ENCODE measurements at places on chromosomes 5 and 9.
A peak's percentile ranks its signal among the peaks of the same experiment; 100 is the strongest.

DNA sequence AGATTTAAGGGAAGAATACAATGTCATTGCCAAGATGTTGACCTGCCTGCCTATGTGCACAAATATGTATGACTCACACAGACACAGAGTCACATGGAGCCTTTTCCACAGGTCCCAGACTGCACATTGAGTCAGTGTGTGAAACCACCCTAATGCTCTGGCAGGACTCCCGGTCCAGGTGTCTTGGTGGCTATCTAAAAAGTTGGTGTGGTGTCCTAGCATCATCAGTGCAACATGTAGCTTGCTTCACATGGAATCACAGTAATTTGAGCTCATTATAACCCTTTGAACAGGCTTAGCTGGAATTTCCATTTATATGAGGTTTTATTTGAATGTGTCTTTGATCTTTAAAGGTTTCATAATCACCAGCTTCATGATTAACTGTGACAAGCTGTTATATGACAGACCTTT, 10.7 kb downstream of the IFNA5 start:
- peak; percentile 47 for ATAC-seq

DNA sequence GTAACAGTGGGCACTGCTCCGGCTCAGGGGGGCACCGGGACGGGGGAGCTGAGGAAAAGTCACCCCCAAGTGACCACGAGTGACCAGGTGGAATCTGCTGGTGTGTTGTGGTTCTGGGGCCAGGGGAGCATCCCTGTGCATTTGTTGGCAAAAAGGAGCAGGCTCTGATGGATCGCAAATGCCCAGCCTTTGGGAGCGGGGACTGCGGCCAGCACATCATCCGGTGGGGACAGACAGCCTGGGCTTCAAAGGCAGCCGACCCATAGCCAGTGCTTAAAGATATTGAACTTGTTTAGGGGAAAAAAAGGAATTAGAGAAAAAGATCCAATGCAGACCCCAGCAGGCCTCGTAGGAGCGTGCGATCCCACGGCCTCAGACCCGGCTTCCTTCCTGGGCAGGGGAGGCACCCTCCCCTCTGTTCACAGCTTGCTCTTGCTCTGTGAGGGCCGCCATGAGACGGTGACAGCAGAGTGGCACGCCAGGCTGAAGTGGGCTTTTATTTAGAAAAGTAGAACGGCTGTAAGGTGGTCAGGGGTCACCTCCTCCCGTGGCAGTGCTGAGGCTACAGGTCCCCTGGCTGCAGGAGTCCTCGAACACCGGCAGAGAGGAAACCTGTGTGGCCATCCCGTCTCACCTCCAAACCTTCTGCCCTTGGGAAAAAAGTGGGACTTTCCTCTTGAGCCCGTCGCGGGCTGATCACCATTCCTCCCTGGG, 41.2 kb downstream of the COL5A1 start:
- ATAC-seq = no peak

DNA sequence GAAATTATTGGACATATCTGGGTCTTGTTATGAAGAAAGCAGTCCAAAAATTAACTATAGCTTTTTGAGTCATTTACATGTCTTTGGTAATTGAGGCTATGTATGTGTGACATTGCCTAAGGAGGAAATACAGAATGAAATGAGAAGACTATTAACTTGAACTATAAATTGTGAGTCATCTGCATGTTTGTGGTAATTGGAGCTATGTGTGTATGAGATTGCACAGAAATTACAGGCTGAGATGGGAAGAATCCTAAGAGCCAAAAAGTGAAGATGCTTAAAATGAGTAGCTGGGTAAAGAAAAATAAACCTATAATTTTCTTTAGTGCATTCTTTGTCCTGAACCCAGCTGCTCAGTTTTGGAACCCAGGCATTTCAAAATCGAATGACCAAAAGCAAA, 747.6 kb upstream of the EDIL3 start:
- no peak for ATAC-seq

DNA sequence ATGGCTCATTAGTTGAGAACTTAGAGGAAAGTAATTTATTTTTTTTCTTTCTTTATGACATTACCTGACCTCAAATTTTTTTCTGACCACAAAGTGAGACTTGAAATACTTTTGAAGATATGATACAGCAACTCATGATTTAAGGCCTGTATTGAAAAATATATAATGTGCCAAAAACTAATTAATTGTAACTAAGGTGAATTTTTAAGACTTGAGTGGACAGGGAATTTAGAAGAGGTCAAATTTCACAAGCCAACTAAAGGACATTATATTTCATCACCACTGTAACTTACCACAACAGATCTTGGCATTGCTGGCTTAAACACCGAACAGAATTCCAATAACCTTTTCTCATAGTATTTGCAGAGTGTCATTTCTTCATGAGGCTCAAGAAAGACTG, 1.8 kb downstream of the CCNH start:
- ATAC-seq = no peak

DNA sequence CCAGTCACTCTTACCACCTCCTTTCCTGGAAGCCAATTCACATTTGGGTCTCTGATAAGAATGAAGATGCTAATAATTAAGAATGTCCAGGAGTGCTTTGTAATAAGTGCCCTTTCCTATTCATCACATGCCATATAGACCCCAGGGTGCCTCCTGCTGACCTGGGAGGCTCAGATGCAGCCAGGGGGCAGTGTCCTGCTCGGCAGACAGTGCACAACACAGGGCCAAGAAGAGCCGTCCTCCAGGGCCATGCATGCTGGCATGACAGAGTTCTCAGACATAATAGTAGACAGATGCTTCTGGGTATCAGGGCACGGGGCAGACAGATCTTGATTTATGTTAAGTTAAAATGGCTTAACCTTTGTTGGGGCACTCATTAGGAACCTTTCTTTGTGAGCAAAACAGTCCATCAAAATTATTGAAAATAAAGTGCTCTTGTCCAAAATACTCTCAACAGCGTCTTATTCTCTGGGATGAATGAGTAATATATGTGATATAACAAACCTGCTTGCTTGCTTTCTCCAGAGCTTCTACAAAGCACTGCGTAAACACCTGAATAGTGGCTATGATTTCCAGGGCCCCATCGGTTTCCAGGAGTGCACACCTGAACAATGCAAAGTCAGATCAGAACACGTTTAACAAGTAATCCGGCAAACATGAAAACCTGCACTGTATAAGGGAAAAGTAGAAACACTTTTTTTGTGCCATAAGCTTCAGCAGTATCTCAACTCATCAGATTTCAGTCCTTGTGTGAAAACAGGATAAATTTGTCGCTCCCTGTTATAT, 192.7 kb downstream of the FANCC start:
- no peak for ATAC-seq

DNA sequence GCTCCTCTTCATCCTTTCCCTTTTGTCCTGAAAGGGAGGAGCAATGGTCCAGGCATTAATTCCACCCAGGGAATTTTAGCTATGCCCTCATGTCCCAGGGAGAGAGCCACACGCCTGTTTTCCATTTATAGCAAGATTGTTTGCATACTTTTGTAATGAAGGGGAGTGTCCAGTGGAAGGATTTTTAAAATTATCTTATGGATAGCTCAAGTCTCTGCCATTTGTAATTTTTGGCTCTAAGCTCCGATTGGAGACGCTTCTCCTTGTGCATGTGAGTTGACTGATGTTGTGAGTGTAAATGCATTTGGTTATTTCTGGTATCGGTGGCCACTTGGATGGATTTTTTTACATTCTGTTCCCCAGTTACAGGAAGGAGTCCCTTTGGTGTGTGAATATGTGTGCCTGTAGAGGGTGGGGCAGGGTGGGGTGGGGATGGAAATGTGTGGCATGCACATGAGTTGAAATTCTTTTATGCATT, 7.2 kb upstream of the RPL26L1 start:
- no peak for ATAC-seq

DNA sequence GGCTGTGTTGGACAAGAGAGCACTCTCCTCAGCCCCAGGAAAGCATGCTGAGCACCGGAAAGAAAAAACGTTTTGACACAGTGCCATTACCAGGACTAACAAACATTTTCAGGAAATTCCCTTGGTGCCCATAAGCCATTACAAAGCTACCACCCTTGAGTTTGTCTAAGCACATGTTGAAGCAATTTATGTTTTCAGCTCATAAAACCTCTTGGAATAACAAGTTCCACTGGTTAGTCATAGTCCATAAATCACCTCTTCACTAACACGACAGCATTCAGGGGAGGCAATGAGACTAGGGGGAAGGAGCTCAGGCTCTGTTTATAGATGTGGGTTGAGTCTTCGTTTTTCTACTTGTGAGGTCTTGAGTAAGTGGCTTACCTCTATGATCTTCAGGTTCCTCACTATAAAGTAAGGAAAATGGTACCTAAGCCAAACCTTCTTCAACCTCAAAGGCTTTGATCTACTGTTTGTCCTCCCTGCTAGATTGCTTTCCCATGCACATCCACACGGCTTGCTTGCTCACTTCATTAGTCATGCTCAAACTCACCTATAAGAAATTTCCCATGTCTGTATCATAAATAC, 65.4 kb downstream of the DRD1 start:
- ATAC-seq = no peak

DNA sequence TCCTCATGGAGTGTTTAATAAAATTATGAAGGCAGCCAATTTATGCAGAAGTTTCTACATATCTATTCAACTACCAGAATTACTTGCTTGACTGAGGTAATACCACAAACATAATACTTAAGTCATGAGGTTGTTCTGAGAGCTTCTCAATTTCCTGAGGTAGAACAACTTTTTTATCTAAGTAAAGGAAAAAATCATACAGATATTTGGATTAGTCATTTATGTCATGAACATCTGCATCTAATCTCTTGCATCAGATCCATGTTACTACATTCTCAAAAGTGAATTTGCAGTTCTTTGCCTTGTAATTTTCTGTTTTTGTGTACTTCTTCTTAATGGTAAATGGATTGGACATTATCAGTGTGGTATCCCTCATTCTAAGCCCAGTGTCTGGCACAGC, 60.4 kb upstream of the RGMB start:
- no peak for ATAC-seq
